ENCODE measurements at places on chromosomes 4 and X.

DNA sequence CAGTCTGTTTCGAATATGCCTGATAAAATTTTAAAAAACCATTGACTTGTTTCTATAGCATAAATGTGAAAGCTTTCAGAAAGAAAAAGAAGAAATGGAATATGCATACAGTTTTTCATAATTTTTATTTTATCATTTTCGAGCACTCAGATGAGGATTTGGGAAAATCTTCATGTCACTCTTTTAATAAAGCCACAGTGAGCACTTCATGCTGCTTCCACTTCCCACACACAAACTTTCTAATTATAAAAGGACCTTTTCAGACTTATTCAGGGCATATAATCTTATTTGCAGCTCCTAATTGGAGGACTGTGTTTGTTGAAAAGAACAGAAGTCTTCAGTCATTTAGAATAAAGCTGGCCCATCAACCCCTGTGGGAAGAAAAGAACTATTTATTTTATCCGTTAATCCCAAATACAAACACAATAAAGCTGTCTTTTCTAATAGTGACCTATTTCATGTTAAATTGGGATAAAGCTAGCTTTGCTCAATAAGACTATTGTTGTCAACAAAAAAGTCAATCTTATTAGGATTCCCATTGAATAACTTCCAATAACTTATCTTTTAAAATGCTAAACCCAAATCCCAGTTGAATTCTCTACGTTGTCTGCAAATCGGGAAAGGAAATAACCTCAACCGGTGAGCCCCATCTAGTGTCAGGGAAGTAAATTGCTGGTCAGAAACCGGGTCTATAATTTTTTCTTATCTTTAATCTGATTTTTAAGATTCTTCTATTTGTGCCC lies 211.5 kb downstream of the PDGFRA start:
- peak; percentile 8 for DNase-seq

DNA sequence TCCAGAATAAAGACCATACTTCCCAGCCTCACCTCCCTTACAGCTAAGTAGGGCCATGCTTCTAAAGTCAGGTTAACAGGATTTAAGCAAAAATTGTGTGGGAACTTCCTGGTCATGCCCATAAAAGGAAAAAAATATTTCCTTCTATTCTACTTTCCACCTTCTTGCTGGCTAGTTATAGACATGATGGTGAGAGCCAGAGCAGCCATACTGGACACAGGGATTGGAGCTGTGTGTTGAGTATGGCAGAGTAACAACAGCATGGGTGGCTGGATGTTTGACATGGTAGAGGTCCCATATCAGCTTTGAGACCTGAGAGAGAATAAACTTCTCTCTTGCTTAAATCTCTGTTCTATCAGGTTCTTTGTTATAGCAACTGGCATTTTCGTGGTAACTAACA lies 15.1 kb upstream of the CBR4 start:
- no peak for DNase-seq

DNA sequence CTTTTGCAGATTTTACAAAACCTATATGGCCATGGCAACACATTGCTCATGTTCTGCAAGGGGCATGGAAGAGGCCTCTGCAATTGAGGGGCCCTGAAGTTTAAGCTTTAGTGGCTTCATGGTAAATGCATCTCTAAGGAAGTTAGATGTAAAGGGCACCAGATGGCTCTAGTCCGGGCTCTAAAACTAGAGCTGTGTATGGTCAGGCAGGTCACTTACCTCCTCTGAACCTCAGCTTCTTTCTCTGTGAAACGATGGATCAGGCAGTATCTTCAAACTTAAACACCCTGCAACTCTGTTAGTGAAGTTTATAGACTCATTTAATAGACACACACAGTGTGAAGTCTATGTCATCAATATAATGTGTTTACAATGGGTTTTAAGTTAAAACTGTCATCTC lies 10.0 kb downstream of the MAGEB17 start:
- no peak for DNase-seq

DNA sequence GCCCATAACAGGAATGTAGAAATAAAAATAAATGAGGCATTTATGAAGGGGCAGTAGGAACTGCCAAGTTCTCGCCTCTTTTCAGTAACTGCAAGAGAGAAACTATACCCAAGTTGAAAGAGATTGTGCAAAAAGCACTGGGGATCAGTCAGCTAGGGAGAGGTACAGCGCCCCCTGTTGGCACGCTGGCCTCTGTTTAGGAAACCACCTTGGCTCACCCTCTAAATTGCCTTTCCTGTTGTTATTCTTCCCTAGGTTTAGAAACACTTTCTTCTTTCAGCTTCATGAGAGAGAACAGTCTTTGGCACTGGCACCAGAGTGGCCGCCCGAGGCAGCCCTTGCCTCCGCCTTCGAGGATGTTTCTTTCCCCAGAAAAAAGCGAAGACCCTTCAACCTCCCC lies 348.5 kb downstream of the MID1IP1 start:
- DNase-seq = no peak

- DNase-seq = no peak
Measured at GRCh38 chr4:53847965-53848364, 216.4 kb downstream of the CHIC2 start.

- no peak for DNase-seq
Measured at GRCh38 chr4:94551643-94552564, 100.2 kb downstream of the PDLIM5 start.

DNA sequence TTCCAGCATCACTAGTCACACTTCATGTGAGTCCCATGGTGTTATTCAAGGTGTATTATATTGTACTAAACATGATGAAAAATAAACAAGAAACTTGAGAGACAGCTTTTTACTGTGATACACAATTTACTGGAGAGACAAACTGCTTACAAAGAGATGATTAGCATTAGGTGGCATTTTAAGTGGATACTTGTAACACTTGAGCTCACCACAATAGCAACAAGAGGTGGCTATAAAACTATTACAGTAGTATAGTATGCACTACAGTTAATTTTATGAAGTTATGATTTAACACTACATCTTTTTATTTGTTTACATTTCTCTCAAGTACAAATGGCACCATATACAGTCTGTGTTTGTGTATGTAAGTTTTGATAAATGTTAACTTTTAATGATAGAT lies 246.6 kb downstream of the PARM1 start:
- DNase-seq = no peak

DNA sequence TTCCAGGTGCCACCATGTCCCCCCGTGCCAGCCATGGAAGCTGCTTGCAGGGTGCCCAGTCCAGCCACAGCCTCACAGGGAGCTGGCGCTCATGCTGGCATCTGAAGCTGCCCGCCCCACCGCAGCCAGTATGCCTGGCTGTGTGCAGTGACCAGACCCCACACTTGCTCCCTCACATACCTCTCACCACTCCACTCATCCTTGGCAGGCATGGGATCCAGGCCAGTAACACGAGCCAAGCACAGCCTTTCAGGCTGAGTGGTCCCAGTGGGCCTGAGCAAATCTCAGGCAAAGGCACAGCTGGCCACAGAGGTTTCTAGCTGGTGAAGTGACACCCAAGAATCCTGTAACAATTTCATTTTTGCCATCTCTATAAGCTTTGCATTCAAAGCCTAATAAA lies 48.4 kb upstream of the SEC24B start:
- DNase-seq = no peak

DNA sequence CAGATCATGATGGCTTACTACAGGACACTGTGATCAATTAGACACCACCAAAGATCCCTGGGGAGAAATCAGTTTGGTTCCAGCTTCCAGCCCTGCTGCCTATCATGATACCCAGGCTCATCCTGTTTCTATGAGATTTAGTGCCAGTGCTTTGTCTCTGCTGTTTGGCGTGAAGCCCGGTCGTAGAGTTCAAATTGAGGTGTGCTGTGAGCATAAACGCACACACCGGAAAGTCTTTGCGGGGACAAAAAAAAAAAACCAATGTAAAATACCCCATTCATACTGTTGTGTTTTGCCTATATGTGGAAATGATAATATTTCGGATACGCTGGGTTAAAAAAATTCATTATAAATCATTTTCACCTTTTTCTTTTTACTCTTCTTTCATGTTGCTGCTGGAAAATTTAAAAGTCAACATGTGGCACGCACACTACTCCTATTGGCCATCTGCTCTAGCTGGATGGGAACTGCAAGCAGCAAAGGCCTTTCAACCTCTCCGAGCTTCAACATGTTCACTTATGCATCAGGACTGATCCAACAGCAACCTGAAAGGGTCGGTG lies 607 bp upstream of the DKC1 start:
- no peak for DNase-seq

DNA sequence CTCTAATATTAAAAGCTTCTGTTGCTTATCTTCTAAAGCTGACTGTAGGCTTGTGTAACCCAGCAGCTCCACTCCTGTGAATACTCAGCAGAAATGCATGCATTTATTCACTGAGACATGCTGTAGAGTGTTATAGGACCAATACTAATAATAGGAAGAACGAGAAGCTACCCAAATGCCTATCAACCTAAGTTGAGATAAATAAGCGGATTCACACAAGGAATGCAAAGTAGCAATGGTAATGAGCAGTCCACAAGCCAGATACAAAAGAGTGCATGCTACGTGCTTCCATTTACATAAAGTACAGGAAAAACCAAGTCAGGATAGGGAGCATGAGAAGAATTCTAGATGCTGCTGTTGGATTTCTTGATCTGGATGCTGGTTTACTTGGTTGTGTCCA lies 155.9 kb downstream of the AASDH start:
- no peak for DNase-seq

GRCh38 chr4:94940520-94940908 lies 182.8 kb downstream of the BMPR1B start:
- DNase-seq = no peak

DNA sequence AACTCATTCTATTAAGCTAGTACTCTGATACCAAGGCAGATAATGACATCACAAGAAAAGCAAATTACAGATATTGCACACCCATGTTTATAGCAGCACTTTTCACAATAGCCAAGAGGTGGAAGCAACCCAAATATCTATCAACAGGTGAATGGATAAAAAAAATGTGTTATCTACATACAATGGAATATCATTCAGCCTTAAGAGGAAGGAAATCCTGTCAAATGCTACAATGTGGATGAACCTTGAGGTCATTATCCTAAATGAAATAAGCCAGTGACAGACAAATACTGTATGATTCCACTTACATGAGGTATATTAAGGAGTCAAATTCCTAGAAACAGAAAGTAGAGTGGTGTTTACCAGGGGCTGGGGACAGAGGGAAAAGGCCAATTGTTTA lies 14.3 kb downstream of the FABP2 start:
- no peak for DNase-seq

- DNase-seq = no peak
Measured at GRCh38 chr4:80033581-80033980, 39.4 kb downstream of the ANTXR2 start.

- DNase-seq = no peak
Measured at GRCh38 chr4:122739174-122739573, 6.7 kb downstream of the BBS12 start.

GRCh38 chr4:46648088-46648744 lies 258.3 kb upstream of the GABRA2 start:
- no peak for DNase-seq

DNA sequence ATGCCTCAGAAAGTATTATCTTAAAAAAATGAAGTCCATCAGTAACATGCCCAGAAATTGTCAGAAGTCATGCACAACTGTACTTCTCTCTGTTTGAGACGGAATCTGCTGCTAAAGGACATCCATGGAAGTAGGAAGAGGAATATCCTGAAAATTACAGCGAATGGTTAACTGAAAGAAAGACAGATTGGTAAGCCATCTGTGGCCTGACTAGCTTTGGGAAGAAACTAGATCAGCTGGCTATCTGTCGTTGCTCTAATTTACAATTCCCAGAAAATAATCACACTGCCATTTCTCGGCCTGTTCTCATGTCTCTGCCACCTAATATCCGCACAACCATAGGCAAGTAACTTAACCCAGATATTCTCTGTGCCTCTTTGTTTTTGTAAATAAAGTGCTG lies 496.5 kb downstream of the PCDH19 start:
- DNase-seq = no peak

DNA sequence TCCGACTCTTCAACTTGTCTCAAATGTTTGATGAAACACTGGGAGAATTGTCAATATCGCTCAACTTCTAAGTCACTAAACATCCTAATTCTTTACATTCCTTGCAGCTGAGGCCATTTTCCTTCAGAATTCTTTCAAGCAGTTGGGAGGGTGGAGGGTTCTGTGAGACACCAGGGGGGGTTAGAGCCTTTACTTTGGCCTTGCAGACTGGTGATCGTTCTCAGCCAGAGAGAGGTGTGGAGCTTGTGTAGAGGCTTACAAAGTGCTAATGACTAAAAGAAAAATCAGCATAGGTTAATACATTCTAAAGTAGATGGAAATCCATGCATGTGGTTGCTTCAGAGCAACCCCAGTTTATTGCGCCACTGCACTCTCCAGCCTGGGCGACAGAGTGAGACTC lies 21.3 kb upstream of the SOX3 start:
- DNase-seq = no peak

- DNase-seq = no peak
Measured at GRCh38 chr4:2630556-2631273, 94.3 kb downstream of the FAM193A start.

DNA sequence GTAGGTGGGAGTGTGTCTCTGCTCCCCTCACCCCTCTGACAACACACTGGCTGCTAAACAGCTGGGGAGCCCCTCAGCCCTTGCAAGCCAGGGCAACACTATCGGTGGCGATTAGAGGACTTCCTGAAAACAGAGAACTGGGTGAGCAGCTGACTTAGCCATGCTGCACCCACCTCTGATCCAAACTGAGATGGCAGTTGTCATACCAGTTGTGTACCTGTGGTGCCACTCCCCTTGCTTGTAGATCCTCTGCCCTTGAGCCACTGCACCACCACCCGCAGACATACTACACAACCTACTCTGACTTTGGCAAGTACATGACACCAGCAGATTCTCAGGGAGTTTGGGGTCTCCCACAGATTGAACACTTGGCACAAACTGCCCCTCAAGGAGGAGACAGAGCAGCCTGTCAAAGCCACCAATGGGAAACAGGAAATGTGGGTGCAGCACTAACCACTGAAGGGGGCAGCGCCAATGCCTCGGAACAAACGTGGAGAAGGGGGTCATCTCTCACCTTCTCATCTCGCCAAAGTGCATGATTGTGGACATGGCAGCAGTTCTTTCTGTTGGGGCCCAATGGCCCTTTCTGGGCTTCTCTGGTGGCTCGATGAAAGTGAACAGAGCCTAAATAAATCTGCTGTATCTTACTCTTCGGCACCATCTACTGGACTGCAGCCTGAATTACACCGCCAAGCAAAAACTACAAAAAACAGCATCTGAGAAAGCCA lies 119.8 kb downstream of the NEK1 start:
- DNase-seq = no peak
